RCC 7860 (cell line): ENCODE measurements at places on chromosomes 3 and 15.

DNA sequence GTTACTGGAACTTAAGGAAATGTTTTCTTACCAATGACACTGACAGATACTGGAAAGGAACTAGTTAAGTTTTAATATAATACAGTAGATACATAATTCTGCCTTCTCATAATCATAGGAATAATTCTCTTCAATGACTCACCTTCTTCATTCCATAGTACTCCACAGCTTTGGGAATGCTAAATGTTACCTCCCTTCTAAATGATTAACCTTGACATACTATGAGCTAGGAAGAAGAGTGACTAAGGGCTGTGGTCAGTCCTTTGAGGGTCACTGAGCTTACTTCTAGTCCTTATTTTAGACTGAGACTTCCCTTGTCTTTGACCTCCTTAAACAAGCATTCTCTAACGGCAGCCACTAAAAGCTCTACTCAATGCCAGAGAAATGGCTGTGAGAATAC lies 69.6 kb upstream of the PPIB start:
- DNase-seq: peak; percentile 91

DNA sequence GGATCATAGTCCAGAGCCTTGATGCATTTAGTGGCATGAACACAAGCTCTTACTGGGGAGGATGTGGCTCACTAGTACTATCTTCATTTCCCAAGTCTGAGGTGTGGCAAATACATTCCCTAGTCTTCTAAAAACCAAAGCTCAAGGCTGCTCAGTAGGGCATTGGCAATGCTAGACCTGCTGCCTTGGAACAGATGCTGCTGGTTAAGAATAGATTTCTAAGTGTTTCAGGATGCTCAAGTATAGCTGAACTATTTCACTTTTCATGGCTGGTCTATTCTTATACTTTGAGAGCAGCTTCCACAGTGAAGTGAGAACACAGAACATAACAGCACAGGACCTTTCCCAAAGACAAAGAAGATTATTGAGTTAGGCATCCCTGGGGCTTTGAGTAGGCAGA lies 178.8 kb downstream of the CHST2 start:
- no peak for DNase-seq

- no peak for DNase-seq
Measured at GRCh38 chr3:157441102-157441624, 4.5 kb downstream of the PTX3 start.

DNA sequence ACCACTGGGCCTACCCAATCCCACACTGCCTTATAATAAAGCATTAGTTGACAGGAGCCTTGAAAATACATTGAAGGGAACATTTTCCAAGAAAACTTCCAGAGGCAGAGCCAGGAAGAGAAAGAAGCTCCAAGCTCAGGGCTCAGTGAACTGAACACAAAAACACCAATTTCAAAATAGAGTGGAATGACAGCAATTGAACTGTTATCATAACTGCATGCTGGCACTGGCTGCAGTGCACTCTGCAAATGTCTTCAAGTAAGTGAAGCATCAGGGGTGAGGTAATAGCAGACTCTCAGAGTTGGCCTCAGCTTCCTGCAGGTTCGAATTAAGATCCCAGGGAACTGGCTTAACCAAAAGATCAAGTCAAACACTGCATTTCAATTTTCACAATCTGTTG lies 388.0 kb upstream of the WNT5A start:
- no peak for DNase-seq

DNA sequence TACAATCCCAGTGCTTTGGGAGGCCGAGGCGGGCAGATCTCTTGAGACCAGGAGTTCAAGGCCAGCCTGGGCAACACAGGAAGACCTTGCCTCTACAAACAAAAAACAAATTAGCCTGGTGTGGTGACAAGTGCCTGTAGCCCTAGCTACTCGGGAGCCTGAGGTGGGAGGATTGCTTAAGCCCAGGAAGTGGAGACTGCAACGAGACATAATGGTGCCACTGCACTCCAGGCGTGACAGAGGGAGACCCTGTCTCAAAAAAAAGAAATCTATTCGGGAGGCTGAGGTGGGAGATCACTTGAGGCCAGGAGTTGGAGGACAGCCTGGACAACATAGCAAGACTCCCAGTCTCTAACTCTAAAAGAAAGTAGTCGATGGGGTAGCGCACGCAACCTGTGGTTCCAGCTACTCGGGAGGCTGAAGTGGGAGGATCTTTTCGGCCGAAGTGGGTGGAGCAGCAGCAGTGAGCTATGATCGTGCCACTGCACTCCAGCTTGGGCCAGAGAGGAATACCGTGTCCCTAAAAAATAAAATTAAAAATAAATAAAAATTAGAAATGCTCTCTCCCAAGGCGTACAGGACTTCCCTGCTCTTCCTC lies 775 bp downstream of the C3orf33 start:
- DNase-seq: no peak

- DNase-seq: no peak
Measured at GRCh38 chr3:3189102-3189727, 9.7 kb upstream of the CRBN start.

GRCh38 chr15:88161636-88162035 lies 94.9 kb downstream of the NTRK3 start:
- DNase-seq: no peak
